ENCODE measurements at places on chromosomes 12 and 14.

DNA sequence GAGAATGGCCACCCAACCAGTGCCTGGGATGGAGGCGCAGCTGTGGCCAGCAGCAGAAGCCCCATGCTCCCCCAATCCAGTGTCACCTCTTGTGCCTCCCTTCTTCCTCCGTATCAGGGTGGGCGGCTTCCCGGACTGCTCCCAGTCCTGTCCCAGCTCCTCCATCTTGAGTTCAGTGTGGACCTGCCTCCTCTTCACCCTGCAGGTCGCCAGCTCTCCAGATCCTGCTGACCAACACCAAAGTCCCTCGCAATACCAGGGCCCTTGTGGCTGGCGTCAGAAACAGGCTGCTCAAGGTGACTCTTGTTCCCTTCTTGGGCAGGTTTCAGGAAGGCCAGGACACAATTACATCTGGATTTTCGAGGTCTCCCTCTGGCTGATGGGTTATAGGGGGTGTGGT is 17.0 kb downstream of the MVK start:
- DNase-seq = no peak

GRCh38 chr14:101865288-101865687 is 99.1 kb upstream of the DYNC1H1 start:
- DNase-seq = no peak

DNA sequence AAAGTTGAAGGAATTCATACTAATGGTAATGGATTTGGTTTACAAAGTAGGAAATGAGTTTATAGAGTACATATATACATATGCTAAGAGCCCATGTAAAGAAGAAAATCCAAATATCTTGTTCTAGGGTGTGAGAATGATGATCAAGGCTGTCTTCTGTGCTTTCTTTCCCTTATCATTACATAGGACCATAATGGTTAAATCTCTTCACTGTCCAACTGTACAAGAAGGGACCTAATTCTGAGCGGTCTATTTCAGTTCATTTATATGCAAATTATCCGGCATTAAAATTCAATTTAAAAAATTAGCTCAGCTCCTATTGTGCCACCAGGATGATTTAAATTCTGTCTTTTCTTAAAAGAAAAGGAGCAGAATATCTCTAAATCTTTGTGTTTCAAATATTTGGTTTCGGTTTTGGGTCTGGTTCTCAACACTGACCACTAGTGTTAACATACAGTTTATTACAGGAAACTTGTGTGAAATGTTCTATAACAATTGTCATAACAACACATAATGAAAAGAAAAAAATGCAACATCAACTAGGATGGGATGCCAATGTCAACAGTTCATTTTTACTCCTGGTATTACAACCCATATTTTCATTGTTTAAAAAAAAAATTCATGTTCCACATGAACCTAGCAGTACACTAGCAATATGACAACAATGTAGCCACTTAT is 16.8 kb downstream of the OR4K1 start:
- peak; percentile 3 for DNase-seq

- DNase-seq = no peak
Observed at GRCh38 chr12:101551362-101552114, 43.2 kb upstream of the MYBPC1 start.

GRCh38 chr12:22082190-22082701 is 36.2 kb downstream of the CMAS start:
- DNase-seq = no peak

DNA sequence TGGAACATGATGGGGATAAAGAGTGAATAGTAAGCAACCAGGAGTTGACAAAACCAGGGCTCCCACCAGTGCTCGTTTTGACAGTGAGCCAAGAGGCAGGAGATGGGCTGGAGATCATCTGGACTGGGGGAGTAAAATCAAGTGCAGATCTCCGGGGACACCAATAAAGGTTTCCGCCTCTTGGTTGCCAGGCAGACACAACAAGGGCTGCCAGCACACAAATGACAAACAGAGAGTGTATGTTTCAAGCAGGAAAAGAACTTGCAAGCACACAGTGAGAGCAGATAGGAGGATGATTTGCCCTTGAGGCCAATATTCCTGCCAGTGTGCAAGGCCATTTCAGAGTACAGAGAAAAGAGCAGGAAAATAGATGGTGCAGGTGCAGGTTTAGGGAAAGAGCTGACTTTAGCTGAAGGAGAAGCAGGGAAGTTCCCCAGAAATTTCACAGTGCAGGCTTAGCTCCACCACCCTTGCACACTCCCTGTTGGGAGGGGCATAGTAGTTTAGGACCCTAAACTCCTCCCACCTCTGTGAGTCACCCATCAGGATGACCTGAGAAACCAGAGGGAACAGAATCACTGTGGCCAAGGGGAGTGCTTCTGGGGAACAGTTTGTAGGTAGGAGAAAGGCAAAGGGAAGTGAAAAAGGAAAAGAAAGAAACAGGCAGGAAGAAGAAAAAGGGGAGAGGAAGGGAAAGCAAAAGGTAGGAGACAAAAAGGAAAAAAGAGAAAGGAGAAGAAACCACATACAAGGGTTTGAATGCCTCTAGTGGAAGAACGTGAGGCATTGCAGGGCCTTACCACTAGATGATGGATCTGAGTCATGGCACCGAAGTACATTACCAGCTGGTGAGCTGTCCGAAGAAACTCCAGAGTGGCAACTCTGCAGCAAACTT is 404.4 kb downstream of the SLC6A15 start:
- DNase-seq = peak; percentile 41

DNA sequence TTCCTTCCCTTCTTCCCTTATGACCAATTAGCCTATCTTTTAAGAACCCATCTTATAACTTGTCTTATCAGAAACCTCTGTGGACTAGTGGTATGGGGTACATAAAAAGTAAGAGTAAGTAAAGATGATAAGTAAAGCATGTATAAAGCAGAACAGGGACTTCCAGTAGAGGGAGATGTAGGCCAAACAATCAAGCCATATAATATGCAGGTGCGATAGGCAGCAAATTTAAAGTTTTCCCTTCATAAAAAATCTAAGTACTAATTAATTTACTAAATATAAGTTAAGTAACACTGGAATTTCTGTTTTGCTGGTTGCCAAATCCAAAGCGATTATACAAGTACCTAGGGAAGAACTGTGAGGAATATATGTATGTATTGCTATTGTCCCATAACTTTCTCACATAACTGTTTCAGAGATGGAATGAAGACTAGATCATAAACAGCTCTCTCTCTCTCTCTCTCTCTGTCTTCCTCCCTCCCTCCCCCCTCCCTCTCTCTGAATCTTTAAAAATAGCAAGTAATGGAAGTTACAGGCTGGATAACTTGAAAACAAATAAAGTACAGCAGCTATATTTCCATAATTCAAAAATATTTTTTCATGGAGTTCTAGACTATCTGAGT is 25.7 kb downstream of the METTL25 start:
- peak; percentile 52 for DNase-seq

GRCh38 chr14:79378020-79378419 is 833.3 kb downstream of the DIO2 start:
- DNase-seq = no peak

GRCh38 chr12:77535734-77536133 is 295.0 kb upstream of the NAV3 start:
- DNase-seq = no peak

DNA sequence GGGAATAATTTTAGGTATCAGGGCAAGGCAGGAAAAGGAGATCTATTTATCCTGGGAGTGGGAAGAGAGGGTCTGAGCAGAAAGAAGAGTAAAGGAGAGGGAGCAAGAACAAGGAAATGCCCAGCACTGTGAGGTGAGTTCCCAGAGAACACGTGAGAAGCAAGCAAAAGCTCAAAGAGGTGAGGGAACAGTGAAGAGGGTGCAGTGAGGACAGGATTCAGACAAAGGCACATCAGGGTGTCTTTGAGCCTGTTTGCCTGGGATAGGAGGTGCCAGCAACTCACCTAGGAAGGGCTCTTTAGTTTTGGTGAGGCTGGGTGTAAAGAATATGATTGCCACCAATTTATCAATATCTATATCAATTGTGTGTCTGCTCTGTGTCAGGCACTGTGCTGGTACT is 88.9 kb upstream of the NRXN3 start:
- DNase-seq = no peak

All from hematopoietic multipotent progenitor cell treated with erythropoietin and hydrocortisone succinate and interleukin-3 and kit ligand, for 4 days (in vitro differentiated cells).